ENCODE measurements at places on chromosomes 3 and 15. TPM values are rescaled to one million over a fixed set of nuclear protein-coding genes. Genes with fewer than 3 reads are reported as not detected.

LPP gene
- 34.5 TPM for total RNA-seq

CCDC39 gene
- 10.9 TPM for total RNA-seq

SKOR1 gene
- total RNA-seq: 0.16 TPM

TMEM207 gene
- not detected for total RNA-seq

IL12A gene
- total RNA-seq: 2.4 TPM

MINAR1 gene
- total RNA-seq: 18.6 TPM

RTP3 gene
- not detected for total RNA-seq

GATA2 gene
- total RNA-seq: 0.27 TPM

PLSCR5 gene
- total RNA-seq: 0.78 TPM

DCUN1D1 gene
- total RNA-seq: 28.1 TPM

CHRFAM7A gene
- total RNA-seq: 3.5 TPM

ACSBG1 gene
- 8.2 TPM for total RNA-seq

GABRG3 gene
- 1.1 TPM for total RNA-seq

STXBP5L gene
- 0.16 TPM for total RNA-seq
